ENCODE measurements at places on chromosomes 1 and 21.

DNA sequence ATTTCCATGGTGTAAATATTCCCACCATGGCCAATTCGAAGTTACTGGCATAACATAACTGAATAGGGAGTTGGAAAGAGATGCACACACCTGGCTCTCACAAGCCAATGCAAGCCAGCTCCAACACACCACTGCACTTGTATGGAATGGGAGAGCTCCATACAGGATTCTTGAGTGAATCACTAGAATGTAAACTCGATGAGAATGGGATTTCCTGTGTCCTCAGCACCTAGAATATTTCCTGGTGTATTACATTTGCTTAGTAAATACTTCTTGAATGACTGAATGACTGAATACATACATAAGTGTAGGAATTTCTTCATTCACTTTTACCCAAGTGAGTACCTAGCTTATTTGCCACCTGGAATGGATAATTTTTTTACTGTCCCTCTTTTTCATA lies 16.2 kb upstream of the PPIE start:
- DNase-seq: no peak

DNA sequence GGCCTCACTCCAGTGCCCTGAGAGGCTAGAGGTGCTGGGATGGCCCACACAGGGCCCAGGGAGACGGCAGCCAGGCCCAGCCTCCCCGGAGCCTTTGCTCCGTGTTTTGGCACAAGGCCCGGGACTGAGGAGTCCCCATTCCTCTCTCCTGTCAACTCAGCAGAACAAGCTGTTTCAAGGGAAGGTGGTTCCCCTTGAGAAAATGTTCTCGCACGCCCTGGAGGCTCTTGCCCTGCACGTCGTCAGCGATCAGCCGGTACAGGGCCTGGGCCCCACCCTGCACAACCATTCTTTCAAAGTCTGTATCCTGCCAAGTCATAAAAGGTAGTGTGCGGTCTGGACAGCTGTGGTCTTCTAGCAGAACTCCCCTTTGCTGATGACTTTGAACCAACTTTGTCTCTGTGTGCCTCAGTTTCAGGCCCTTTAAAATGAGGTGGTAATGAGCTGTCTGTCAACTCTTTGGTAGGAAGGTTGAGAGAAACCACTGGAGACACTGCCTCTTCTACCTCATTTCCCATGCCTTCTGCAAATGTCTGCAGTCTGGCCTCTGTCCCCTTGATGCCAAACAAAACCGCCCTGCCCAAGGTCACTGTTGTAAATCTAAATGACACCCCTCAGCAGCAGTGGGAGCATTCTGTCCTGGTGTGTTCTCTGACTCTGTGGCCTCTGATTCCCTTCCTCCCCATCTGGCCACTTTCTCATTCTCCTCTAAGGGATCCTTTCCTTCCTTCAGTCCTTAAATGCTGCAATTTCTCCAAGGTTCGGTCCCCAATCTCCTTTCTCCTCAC lies 138.6 kb upstream of the JUN start:
- no peak for DNase-seq

DNA sequence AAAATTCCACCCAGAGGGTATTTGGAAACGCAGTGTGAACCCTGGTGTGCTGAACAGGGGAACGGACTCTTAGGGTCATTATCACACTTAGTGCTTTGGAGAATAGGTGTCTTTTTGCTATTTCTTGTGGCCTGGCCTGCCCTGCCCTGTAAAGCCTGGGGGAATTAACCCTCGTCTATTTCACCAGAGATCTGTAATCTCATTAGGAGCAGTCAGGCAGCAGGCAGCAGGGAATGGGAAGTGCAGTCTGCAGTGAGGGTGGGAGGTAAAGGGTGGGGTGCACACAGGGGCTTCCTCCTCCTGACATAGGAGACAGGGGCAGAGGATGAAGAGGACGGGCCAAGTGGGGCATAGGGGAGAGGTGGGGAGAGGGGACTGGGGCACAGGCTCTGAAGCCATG lies 1.1 kb upstream of the SLC1A7 start:
- no peak for DNase-seq

DNA sequence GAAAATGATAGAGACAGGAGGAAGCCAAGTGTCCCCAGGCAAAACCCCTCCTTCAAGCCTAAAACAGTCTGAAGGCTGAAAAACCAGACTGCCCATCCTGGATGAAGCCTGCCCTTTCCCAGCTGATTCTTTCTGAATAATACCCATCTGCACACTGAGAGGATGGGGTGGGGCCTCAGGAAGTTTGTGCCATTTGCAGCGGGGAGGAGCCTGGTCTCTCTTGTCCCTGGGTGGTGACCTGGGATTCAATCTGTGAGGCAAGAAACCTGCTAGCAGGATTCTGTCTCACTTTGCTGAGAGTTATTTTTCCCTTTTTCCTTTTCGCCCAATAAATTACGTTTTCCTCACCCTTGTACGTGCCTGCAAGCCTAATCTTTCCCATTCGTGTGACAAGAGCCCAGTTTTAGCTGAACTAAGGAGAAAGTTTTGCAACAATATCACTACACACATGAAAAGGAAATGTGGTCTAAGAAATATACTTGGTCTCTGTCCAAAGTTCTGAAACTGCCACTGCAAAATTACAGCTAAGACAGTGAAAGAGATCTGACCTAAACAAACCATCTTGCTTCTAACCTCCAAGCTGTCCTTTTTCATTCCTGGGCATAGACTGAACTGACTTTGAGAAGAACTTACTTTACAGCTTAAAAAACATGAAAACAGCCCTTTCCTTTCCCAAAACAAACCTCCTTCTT lies 105.0 kb downstream of the COP1 start:
- no peak for DNase-seq

Measured in stimulated activated CD8-positive, alpha-beta memory T cell treated with anti-CD3 and anti-CD28 coated beads, Interleukin-2, amount 100 ng/mL, for 1 hour (primary cell).